Activated CD8-positive, alpha-beta memory T cell treated with anti-CD3 and anti-CD28 coated beads, Interleukin-2, amount 10 ng/mL, durations not matched to agents 7 days and 5 days (primary cell): ENCODE measurements at places on chromosomes 12 and 14. TPM values are rescaled to one million over a fixed set of nuclear protein-coding genes. Genes with fewer than 3 reads are reported as not detected.

TMEM30B gene
- total RNA-seq = 1.3 TPM

SP1 gene
- total RNA-seq = 68.7 TPM

NR2C1 gene
- 40.9 TPM for total RNA-seq

ADAMTS20 gene
- total RNA-seq = not detected

PEX5 gene
- total RNA-seq = 16.2 TPM

ADAM21 gene
- not detected for total RNA-seq

HOXC6 gene
- total RNA-seq = not detected

NRIP2 gene
- not detected for total RNA-seq

CLEC7A gene
- 0.26 TPM for total RNA-seq

OR9K2 gene
- not detected for total RNA-seq

GRCh38 chr12:53532021-53532420 lies 24.7 kb upstream of the NPFF start:
- no peak for DNase-seq
- no peak overlapping the region for H3K4me3 ChIP-seq
- no peak overlapping the region for H3K27ac ChIP-seq
- no peaks in the 10 kb centered on the region for H3K27me3 ChIP-seq

DNA sequence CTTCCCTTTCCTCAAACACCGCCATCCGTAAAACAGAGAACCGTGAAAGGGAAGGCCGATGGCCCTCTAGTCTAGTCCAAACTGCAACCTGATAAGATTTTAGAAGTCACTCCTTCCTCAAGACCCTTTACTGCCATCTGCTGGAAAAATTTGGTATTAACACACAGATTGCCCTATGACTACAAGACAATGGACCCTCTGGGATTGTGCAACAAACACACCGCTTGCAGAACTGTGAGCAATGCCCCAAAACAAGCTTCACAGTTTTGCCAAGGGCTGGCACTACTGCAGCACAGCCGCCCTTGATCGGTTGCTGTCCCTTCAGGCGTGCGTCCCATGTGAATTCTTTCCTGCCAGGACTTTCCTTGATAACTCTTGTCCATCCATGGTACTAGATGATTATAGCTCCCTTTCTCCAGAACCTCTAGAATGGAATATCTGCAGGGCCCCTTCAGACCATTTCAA lies 23.1 kb downstream of the LLPH start:
- peaks cover 5% of the 10 kb centered on the region for H3K4me1 ChIP-seq
- no peak overlapping the region for H3K27ac ChIP-seq
- no peak overlapping the region for H3K4me3 ChIP-seq
- H3K27me3 ChIP-seq = peaks cover 28% of the 10 kb centered on the region
- DNase-seq = peak; percentile 64

GRCh38 chr12:97148941-97149559 lies 242.0 kb downstream of the NEDD1 start:
- H3K27me3 ChIP-seq = peaks cover 5% of the 10 kb centered on the region
- no peak overlapping the region for H3K27ac ChIP-seq
- H3K4me1 ChIP-seq = peaks cover 7% of the 10 kb centered on the region

- peaks cover 28% of the 10 kb centered on the region for H3K4me1 ChIP-seq
- H3K27ac ChIP-seq = peak overlapping the region; percentile 99
- peaks cover 20% of the 10 kb centered on the region for H3K36me3 ChIP-seq
- H3K4me3 ChIP-seq = peak overlapping the region; percentile 72
- peaks cover 13% of the 10 kb centered on the region for H3K27me3 ChIP-seq
These were observed 660 bp upstream of the MAP1LC3B2 start for GRCh38 chr12:116558280-116559161.

- DNase-seq = no peak
- no peaks in the 10 kb centered on the region for H3K36me3 ChIP-seq
- peaks cover 16% of the 10 kb centered on the region for H3K27me3 ChIP-seq
These were observed 125.2 kb upstream of the CCDC196 start for GRCh38 chr14:66361013-66361412.

DNA sequence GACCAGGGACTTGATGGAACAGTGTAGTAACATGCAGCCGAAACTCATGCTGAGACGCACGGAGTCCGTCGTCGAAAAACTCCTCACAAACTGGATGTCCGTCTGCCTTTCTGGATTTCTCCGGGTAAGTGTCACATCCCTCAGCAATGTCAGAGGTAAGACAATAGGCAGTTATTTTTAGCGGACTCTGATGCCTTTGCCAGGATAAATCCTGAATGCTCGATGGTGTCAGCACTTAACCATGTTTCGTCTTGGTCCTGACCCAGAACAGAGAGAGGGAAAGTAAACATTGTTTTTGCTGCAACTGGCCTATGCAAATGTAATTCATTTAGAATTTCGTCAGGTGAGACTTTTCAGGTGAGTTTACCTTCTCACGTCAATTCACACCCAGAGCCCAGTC lies 112.3 kb downstream of the PLXNC1 start:
- no peak overlapping the region for H3K27ac ChIP-seq
- H3K36me3 ChIP-seq = peaks cover 29% of the 10 kb centered on the region
- H3K4me3 ChIP-seq = no peak overlapping the region
- DNase-seq = no peak
- no peaks in the 10 kb centered on the region for H3K27me3 ChIP-seq

DNA sequence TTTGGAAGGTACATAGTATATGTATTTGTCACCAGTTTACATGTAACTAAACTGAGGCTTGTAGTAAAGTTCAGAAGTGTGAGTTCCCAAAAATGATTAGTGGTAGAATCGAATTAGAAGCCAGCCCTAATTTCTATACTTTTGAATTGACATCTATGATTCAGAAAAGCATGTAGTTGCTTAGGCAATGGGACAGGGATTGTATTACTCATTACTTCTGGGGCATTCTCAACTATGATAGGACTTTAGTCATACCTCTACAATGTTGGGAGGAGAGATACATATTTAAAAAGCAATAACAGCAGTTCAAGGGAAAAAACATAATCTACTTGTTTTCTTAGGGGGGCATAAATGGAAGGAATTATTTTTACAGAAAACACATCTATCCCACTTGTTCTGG lies 277.9 kb upstream of the E2F7 start:
- no peaks in the 10 kb centered on the region for H3K36me3 ChIP-seq
- no peak overlapping the region for H3K27ac ChIP-seq
- no peak for DNase-seq
- no peaks in the 10 kb centered on the region for H3K27me3 ChIP-seq

- H3K4me1 ChIP-seq = no peaks in the 10 kb centered on the region
- no peak overlapping the region for H3K4me3 ChIP-seq
- H3K27ac ChIP-seq = no peak overlapping the region
These were observed 108.8 kb downstream of the KITLG start for GRCh38 chr12:88471331-88472045.

- H3K36me3 ChIP-seq = no peaks in the 10 kb centered on the region
- no peak overlapping the region for H3K27ac ChIP-seq
- H3K4me3 ChIP-seq = no peak overlapping the region
- no peaks in the 10 kb centered on the region for H3K4me1 ChIP-seq
- no peak for DNase-seq
These were observed 274.7 kb downstream of the NEDD1 start for GRCh38 chr12:97181571-97182265.

GRCh38 chr14:78202163-78202562 lies 32.0 kb downstream of the NRXN3 start:
- peaks cover 9% of the 10 kb centered on the region for H3K4me1 ChIP-seq
- H3K36me3 ChIP-seq = no peaks in the 10 kb centered on the region
- DNase-seq = no peak
- H3K27me3 ChIP-seq = no peaks in the 10 kb centered on the region
- H3K4me3 ChIP-seq = no peak overlapping the region

DNA sequence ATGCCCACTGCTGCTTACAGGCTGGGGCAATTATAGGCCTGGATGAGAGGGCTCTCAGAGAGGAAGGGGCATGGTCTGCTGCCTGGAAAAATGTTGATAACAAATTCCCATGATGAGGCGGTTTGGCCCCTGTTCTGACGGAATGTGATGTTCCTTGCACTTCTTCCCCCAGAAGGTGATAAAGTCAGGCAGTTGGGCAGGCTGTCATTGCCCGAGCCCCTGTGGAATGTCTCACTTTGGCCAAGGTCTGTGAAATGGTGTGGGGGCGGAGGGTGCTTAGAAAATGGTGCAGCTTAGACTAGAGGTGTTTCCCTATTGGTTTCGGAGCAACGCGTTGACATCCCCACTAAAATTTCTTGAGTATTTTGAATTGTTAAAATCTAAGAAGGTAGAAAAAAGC lies 1360.0 kb downstream of the AACS start:
- H3K4me1 ChIP-seq = no peaks in the 10 kb centered on the region
- H3K27ac ChIP-seq = no peak overlapping the region
- H3K27me3 ChIP-seq = no peaks in the 10 kb centered on the region
- DNase-seq = no peak
- H3K36me3 ChIP-seq = no peaks in the 10 kb centered on the region

- no peaks in the 10 kb centered on the region for H3K27me3 ChIP-seq
- peak overlapping the region; percentile 96 for H3K27ac ChIP-seq
- peak overlapping the region; percentile 44 for H3K4me3 ChIP-seq
These were observed 231.2 kb downstream of the CHST11 start for GRCh38 chr12:104687823-104688573.

- no peak overlapping the region for H3K27ac ChIP-seq
- H3K4me1 ChIP-seq = peaks cover 8% of the 10 kb centered on the region
- peak overlapping the region; percentile 28 for H3K4me3 ChIP-seq
- H3K27me3 ChIP-seq = peaks cover 50% of the 10 kb centered on the region
These were observed 60.1 kb upstream of the RIMBP2 start for GRCh38 chr12:130775953-130776856.

- H3K27ac ChIP-seq = no peak overlapping the region
- no peaks in the 10 kb centered on the region for H3K4me1 ChIP-seq
- no peak for DNase-seq
- H3K27me3 ChIP-seq = no peaks in the 10 kb centered on the region
- no peaks in the 10 kb centered on the region for H3K36me3 ChIP-seq
These were observed 154.3 kb downstream of the NTF3 start for GRCh38 chr12:5586201-5586600.

GRCh38 chr12:82407481-82407880 lies 49.2 kb downstream of the METTL25 start:
- peaks cover 3% of the 10 kb centered on the region for H3K36me3 ChIP-seq
- no peak overlapping the region for H3K27ac ChIP-seq
- no peaks in the 10 kb centered on the region for H3K4me1 ChIP-seq
- DNase-seq = no peak
- H3K4me3 ChIP-seq = no peak overlapping the region

GRCh38 chr12:86260183-86260582 lies 4.0 kb upstream of the MGAT4C start:
- no peak overlapping the region for H3K27ac ChIP-seq
- H3K36me3 ChIP-seq = no peaks in the 10 kb centered on the region
- H3K27me3 ChIP-seq = no peaks in the 10 kb centered on the region
- H3K4me3 ChIP-seq = no peak overlapping the region
- H3K4me1 ChIP-seq = no peaks in the 10 kb centered on the region

- H3K27me3 ChIP-seq = peaks cover 43% of the 10 kb centered on the region
- no peak overlapping the region for H3K4me3 ChIP-seq
- H3K36me3 ChIP-seq = no peaks in the 10 kb centered on the region
- no peak for DNase-seq
- no peaks in the 10 kb centered on the region for H3K4me1 ChIP-seq
These were observed 79.9 kb downstream of the SPRING1 start for GRCh38 chr12:116657921-116658495.

DNA sequence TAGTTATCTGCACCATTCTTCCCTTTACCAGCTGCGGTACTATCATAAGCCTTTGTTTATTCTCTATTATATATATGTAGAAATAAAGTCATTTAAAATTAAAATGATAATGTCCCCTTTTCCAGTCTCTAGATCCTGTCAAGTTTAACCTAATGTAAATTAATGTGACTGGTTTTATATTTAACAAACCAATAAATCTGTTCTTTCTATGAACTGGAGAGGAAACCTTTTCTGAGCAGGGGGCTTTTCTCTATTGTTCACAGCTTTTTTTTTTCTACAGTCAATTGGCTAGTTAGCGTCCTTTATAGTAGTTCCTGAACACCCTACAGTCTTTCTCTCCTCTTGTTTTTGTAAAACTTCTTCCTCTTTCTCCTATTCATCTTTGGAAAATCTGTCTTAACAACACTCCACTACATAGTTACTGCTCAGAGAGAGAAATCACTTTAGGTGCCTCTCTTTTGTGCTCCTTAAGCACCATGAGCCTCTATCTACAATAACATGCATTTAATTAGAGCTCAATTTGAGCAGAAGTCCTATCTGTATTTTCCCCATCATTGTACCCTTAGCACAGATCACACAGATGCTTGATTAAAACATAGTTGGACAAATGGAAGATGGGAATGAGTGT lies 332.6 kb upstream of the SYT1 start:
- no peaks in the 10 kb centered on the region for H3K36me3 ChIP-seq
- H3K4me1 ChIP-seq = no peaks in the 10 kb centered on the region
- H3K4me3 ChIP-seq = no peak overlapping the region

DNA sequence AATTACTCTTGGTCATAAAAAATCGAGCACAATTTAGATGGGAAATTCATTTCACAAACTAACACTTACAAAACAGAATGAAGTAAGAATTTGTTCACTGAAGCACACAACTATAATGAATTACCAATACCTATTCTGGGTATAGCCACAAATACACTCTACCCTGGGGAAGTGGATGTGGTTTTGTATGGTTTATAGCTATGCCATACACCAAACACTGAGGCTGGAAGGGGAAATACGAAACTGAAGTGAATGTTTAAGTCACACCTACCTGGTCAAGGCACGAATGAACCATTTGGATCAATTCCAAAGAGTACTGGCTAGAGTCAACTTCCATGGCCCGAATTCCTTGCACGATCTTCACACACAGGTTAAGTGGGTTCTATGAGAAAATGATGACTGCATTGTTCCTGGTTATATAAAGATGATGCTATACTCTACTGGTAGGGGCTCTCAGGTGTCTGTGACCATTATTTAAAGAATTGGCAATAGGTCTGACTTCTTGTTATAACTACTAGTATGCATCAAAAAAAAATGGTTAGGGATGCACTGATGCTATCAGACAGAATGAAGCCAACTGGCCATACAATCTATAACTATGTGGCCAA lies 12.8 kb downstream of the NEK9 start:
- peaks cover 64% of the 10 kb centered on the region for H3K36me3 ChIP-seq
- H3K27ac ChIP-seq = peak overlapping the region; percentile 78
- peaks cover 22% of the 10 kb centered on the region for H3K4me1 ChIP-seq
- peak; percentile 57 for DNase-seq
- H3K27me3 ChIP-seq = no peaks in the 10 kb centered on the region

DNA sequence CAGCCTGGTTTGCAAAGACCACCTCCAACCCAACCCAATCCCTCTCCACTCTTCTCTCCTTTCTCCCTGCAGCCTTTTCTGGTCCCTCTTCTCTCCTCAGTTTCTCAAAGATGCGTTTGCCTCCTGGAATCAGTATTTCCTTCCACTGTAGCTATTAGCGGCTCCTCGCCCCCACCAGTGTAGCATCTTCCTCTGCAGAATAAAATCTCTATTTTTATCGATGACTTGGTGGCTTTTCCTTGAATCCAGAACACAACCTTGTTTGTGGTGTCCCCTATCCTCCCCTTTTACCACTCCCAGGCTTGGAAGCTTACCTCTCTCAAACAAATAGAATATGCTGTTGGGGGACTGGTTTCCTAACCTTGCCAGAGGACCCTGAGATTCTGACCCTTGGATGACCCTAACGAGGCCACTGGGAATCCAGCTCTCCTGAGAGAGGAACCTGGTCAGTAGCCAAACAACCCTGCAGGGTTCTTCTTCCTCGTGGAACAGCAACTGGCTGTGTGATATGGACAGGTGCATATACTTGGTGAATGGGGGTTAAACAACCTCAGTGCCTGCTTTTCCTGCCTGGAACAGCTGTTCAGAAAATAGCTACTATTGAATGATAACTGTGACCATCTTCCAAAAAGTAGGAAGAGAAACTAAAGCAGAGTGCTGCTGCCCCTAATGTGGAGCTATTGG lies 4.4 kb downstream of the WNT1 start:
- peak overlapping the region; percentile 75 for H3K4me3 ChIP-seq
- no peak overlapping the region for H3K27ac ChIP-seq
- H3K4me1 ChIP-seq = peaks cover 42% of the 10 kb centered on the region

- H3K27me3 ChIP-seq = no peaks in the 10 kb centered on the region
- peaks cover 20% of the 10 kb centered on the region for H3K4me1 ChIP-seq
- no peak overlapping the region for H3K27ac ChIP-seq
These were observed 40.0 kb downstream of the OSBPL8 start for GRCh38 chr12:76519538-76519937.
